Suppressor macrophage (primary cell): ENCODE measurements at places on chromosomes 13 and 19.

- DNase-seq = no peak
These were observed 109.0 kb downstream of the TNFRSF19 start for GRCh38 chr13:23679220-23679619.

- DNase-seq = no peak
These were observed 133.2 kb upstream of the MCF2L start for GRCh38 chr13:112835796-112836195.

DNA sequence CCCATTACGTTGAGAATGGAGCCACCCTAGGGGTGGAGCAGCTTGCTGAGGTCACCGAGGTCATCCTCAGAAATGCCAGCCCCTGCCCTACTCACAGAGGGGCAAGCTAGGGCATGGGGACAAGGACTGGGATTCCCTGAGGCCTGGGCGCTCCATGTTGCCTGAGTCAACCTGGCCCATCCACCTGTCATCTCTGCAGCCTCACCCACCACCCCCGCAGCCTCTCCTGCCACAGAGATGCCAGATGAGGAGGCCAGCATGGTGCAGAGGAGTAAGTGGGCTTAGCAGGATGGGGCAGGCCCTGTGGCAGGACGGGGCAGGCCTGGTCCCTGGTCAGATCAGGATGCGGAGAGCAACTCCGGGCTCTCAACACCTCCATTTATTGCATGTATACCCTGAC lies 9.5 kb downstream of the NKPD1 start:
- no peak for DNase-seq

DNA sequence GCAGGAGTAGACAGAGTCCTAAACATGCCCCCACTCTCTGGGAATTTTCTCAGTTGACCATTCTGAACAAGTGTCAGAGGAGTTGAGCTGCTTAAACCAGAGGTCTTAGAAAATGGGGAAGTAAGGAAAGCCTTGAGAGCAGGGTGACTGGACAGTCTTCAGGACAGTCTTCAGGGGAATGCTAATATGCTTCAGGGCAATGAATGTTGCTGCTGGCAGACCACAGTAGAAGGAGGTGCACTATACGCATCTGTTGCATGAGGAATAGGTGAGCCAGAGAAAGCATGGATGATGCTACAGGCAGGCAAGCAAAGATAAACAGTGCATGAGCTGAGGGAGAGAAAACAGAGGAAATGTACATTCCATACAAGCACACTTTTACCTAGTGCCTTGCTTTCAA lies 196.6 kb upstream of the GPR12 start:
- peak; percentile 4 for DNase-seq

- peak; percentile 56 for DNase-seq
These were observed 332.2 kb downstream of the MYO16 start for GRCh38 chr13:108961542-108962125.

- DNase-seq = no peak
These were observed 22.1 kb downstream of the DHX34 start for GRCh38 chr19:47371261-47371660.
